ENCODE measurements at places on chromosomes 1 and 21.
A peak's percentile ranks its signal among the peaks of the same experiment; 100 is the strongest.

GRCh38 chr1:197915260-197915861 lies 1.8 kb upstream of the LHX9 start:
- no peak for DNase-seq

GRCh38 chr1:112172294-112172882 lies 182.9 kb upstream of the KCND3 start:
- DNase-seq = peak; percentile 2

DNA sequence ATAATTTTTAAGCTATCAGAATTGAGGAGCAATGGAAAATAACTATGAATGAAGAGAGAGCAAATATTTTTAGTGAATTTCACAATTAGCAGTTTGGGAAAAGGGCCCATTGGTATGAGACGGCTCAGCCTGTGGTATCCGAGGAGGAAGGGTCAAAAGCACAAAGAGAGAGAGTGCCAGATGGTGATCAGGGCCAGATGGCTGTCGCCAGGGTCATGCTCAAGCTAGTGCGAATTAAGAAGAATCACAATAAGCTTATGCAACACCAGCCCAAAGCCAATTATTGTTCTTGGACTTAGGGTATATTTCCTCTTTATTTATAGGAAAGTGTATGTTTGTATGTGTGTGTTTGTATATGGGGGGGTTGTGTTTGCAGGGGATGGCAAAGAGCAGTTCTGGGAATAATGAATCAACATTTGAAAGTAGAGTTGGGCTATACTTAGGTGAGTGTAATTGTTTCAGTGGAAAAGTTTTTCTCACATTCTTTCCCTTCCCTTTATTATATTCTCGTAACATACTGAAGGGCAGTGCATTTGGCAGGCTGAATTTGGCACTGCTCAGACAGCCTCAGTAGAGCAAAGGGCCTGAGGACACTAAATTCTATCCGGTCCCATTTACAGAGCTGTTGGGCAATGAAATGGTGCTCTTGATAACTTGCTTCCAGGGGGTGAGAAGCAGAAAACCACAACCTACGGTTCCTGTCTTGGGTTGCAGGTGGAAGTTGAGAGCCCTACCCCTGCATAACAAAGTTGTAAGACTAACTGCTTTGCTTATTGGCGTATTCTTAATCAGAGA lies 19.5 kb upstream of the DDR2 start:
- no peak for DNase-seq

GRCh38 chr1:111846842-111847241 lies 91.1 kb downstream of the DDX20 start:
- DNase-seq = no peak

- no peak for DNase-seq
Measured at GRCh38 chr1:10540277-10541005, 65.7 kb downstream of the PEX14 start.

DNA sequence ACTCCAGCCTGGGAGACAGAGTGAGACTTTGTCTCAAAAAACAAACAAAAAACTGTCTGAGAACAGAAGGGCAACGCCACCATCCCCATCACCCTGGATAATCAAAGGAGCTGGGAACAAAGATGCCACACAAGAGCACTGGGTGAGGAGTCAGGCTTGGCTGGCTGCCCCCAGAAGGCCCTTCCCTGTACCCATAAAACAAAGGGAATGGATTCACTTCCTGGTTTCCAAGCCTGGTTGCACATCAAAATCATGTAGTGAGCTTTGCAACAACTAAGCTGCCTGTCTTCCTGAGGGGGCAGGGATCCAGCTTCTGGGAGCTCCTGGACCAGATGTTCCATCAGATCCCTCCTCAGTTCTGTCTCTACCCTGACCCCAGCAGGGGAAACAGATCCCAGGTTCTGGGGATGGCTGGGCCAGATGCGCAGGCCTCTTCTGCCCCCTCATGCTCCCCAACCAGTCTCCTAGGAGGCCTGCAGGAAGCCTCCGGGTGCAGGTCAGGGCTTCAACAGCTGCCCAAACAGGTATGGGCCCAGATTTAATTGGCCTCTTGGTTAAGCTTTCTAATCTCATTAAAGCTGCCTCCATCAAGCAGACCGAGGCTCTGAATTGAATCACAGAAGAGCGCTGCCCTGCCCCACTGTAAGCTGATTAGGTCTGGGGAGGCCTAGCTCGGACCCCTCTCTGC lies 97.8 kb downstream of the MRPL37 start:
- no peak for DNase-seq

GRCh38 chr1:74422421-74423292 lies 89.8 kb downstream of the LRRC53 start:
- DNase-seq = no peak

DNA sequence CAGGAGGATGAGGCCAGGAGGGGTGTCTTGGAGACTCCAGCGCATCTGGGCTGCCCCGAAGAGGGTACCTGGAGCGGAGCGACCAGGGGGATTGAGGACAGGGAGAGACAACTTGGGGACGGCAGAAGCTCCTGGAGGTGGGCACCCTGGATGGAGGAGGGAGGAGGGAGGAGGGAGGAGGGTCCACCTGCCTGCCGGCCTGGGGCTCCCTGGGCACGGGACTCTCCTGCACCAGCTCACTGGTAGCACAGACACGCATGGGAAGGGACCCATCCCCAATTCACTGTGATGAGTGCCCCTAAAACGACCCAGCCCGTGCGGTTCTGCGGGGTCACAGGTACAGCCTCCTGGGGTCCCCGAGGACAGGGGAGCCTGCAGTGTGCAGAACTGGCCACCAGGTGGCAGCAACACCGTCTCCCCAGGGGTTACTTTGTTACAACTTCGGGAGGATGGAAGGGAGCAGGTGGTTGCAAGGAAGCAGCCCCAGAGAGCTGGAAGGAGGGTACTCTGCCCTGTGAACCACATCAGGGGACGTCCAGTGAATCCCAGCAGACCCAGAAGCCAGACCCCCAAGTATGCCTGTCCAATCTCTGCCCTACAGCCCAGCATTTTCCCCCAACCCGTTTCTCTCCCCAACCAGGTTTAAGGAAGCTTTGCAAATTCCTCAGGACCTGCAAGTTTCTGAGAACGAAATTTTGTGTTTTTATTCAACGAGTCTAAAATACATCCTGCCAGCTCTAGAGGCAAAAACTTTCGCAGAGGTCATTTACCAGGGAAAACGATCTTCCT lies 482.4 kb downstream of the NPHP4 start:
- DNase-seq = peak; percentile 79

- DNase-seq = no peak
Measured at GRCh38 chr21:42403611-42404231, at the start of gene UBASH3A. TSS of gene UBASH3A (plus strand) at chr21:42403902. CDS start at chr21:42403946, 44 bp downstream.

GRCh38 chr1:236759252-236759859 lies 35.7 kb upstream of the MTR start:
- no peak for DNase-seq

DNA sequence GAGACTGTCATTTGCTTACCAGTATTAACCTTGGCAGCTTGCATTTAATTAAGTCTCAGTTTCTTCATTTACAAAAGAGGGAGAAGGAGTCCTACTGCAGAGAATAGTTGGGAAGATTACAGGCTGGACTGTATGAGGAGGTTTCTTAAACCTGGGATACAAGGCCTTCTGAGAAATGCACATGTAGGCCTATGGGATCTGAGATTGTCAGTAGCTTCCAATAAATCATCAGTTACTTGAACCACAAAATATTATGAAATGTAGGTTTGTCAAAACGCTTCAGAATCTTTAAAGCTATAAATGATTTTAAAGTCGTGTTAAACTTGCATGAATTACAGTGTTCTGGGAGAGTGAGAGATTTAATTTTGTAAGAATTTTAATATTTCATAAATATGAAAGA lies 69.6 kb downstream of the NRIP1 start:
- DNase-seq = no peak

- peak; percentile 21 for DNase-seq
Measured at GRCh38 chr21:40386294-40386911, 460.6 kb downstream of the DSCAM start.

- DNase-seq = peak; percentile 47
Measured at GRCh38 chr1:224433041-224433691, 1.4 kb downstream of the WDR26 start.

GRCh38 chr1:160375788-160376524 lies 9.1 kb downstream of the NHLH1 start:
- no peak for DNase-seq
